BJ (cell line): ENCODE measurements at places on chromosomes 2 and 18. TPM values are rescaled to one million over a fixed set of nuclear protein-coding genes. Genes with fewer than 3 reads are reported as not detected.

GRCh38 chr2:37634914-37635503, 36.4 kb downstream of the CDC42EP3 start:
- no peak for DNase-seq

DNA sequence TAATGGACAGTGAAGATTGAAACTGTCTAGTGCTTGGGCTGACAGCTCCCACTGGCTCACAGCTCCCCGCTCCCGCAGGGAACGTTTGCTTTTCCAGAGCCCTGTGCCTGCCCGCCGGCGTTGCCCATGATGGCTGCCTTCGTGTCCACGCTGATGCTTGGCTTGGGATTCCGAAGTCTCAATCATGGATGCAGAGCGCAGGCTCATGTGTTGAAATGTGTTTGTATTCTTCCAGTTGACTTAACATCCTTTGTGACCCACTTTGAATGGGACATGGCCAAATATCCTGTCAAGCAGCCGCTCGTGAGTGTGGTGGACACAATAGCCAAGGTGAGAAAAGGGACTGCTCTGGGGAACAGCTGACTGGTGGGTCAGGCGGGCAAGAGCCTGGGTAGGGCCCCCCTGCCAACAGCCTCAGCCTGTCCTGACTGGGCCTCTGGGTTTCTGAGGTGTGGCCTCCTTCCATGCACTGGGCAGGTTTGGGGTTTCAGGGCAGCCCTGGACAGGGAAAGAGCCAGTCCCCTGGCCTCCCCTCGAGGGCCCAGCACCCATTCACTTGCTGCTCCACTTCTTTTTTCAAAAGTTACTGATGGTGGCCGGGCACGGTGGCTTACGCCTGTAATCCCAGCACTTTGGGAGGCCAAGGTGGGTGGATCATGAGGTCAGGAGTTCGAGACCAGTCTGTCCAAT, 42.8 kb downstream of the ATP6V1C2 start:
- DNase-seq = no peak

DNA sequence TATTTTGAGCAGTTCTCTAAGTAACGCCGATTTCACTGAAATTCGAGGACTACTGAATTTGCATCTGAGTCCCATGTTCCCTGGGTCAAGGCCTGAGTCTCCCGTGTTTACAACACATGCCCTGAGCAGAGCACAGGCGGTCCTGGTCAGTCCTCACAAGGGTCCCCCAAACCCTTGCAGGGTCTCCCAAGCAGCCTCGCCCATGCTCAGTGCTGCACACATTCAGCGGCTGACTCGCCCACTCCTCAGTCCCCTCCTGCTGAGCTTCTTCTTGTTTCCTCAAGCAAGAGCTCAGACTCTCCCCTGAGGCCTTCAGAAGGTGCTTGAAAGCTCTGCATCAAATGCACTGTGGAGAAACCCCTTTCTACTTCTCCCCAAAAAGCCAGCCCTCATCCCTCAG, 114.6 kb downstream of the INHBB start:
- DNase-seq = no peak

DNA sequence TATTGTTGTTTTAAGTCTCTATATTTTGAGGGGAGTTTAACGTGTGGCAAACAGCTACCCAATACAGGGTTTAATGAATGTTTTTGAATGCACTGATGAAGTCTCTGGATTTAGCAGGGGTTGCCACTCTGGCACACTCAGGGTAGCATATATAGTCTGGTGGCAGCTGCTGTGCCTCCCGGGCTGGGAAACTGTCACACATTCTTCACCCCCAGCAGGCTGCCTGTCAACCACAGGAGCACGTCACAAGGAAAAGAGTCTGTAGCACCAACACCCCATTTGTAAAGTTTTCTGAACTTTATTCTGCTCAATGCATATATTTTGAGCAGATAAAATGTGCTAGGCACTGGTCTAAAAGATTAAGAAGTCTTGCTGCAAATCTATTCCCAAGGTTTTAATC, 39.3 kb downstream of the NGEF start:
- DNase-seq = no peak

DNA sequence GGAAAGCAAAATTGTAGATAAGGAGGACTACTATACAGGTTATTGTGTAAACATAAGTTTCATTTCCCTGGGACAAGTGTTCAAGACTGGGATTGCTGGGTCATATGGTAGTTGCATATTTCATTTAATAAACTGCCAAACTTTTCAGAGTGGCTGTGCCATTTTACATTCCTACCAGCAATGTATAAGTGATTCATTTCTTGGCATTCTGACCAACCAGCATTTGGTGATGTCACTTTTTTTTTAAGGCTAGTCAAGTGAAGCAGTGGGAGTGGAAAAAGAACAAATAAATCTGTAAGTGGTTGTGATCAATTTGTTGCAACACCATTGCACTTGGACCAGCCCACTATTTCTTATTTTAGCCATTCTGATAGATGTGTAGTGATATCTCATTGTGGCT, 5.2 kb upstream of the CHCHD5 start:
- DNase-seq = peak; percentile 40

DNA sequence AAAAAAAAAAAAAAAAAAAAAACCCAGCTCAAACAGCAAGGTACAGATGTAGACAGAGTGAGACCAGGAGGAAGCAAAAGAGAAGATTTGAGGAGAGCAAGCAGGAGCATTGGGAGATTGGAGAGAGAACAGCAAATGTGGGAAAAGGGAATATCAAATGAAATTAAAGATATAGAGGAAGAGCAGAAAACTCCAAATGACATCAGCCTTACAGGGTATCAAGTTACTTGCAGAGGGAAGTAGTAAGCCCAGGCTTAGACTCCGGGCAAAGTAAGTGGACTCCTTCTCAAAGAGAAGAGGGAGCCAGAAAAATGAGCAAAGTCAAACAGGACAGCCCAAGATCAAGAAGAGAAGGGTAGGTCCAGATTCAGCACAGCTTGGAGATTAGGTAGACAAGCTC, 93.3 kb upstream of the PPP1CB start:
- no peak for DNase-seq

The ACMSD gene
- not detected in 2 replicates for polyA plus RNA-seq

The EN1 gene
- polyA plus RNA-seq = not detected in 2 replicates
